ENCODE measurements at places on chromosomes 5 and 9.

GRCh38 chr9:124012368-124013301 is 1.1 kb downstream of the LHX2 start:
- DNase-seq = no peak

- no peak for DNase-seq
Measured at GRCh38 chr5:107524111-107524510, 146.6 kb downstream of the EFNA5 start.

GRCh38 chr5:168291342-168291963 is at the start of gene WWC1:
WWC1 (plus strand) TSS chr5:168291645; CDS start chr5:168292153, 508 bp downstream.
- DNase-seq = peak; percentile 51

- peak; percentile 49 for DNase-seq
Measured at GRCh38 chr5:172769616-172770373, 1.2 kb downstream of the DUSP1 start.

DNA sequence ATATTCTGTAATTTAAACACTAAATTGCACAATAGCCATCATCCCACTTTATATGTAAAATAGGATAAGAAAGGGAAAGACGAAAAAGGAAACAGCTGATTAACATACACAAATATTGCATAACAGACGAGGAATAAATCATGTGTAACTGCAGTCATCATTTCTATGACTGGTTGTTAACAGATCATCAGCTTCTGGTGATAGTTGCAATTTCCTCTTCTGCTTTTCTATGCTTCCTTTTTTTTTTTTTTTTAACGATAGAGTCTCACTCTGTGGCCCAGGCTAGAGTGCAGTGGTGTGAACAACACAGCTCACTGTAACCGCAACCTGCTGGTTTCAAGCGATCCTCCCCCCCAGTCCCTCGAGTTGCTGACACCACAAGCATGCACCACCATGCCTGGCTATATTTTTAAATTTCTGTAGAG is 22.5 kb upstream of the JAKMIP2 start:
- peak; percentile 0 for DNase-seq
